NCI-H2107 (cell line): ENCODE measurements at places on chromosomes 7 and 10.

GRCh38 chr7:107933386-107934013, 42.5 kb downstream of the DLD start:
- DNase-seq: no peak

DNA sequence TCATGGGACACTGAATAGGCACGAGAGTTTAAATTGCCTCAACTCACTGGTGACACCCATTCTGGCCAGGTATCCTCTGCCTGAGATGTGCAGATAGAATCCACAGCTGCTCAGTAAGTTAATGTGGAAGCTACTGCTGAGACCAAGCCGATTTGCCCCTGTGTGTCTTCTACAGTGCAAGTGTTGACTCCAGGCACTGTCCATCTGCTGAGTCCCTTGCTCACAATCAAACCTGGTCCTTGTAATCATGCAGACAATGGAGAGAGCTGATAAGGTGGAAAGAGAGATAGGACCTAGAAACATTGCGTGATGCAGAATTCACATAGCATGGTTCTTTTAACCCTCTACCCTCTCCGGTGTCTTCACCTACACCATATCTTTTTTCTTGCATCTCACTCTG, 101.4 kb downstream of the ITGB8 start:
- no peak for DNase-seq

DNA sequence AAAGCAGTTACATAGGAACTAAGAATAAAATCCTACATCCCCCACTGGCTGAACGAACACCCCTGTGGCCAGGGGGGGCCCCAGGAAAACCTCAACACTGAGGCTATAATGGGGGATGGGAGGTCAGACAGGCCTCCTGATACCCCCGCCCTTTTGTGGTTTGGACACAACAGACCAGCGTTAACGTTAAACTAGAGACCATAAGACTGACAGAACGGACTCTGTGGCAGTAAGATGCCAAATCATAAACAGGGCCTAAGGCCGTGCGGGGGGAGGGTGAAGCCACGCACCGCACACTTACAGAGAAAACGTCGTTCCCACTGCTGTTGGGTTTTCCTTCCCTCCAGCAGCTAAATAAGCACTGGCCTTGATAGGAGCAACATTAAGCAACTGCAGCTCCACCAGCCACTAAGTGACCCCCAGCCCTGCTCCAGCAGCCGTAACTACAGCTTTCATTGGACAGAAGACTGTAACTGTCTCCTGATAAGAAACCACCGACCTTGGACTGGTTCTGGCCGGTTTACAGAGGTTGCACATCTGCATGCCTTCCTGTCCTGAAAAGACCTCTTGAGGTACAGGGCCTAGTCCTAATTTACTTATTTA, 3.4 kb upstream of the PPP2R2D start:
- DNase-seq: no peak

DNA sequence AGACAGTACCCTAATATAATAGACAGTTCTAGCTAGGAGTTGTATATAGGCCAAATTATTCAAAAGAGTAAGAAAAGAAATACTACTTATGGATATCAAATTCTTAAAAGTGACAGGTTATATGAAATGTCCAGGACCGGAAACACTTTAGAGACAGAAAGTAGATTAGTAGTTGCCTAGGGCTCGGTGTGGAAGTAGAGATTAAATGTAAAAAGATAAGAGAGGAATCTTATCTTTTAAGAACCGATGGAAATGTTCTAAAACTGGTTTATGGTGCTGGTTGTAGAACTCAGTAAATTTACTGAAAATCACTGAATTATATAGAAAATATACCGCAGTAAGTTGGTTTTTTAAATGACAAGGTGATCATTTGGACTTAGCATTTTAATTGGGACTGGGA, 147.5 kb upstream of the ASAH2 start:
- no peak for DNase-seq

DNA sequence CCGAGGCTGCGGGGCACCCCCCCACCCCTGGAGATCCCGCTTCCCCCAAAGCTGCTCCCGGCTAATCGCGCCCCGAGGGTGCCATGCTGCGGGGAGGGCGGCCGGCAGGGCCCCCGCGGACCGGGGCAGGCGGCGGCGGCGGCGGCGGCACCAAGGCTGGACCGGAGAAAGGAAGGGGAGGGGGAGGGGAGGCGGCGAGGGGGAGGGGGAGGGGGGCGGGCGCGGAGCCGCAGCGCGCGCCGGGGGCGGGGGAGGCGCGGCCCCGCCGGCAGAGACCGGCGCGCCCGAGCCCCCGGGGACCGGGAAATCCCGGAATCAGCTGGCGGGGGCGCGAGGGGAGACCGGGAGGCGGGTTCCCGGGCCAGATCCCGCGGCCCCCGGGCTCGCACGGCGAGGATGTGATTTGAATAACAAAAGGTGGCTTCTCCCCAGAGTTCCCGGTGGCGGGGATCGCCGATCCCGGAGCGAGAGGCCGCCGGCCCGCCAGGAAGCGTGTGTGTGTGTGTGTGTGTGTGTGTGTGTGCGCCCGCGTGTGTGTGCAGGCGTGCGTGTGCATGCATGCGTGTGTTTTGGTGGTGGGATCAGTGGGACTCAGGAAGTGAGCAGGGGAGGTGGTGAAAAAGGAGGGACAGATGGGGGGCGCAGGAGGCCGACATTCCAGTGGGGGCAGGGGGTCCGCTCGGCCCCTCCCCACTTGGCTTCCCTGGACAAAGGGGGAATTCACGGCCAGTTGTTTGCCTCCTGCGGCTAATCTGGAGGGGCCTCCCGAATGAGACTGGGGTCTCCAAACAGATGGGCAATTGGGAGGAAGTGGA, 99.5 kb downstream of the HIP1 start:
- DNase-seq: peak; percentile 60

DNA sequence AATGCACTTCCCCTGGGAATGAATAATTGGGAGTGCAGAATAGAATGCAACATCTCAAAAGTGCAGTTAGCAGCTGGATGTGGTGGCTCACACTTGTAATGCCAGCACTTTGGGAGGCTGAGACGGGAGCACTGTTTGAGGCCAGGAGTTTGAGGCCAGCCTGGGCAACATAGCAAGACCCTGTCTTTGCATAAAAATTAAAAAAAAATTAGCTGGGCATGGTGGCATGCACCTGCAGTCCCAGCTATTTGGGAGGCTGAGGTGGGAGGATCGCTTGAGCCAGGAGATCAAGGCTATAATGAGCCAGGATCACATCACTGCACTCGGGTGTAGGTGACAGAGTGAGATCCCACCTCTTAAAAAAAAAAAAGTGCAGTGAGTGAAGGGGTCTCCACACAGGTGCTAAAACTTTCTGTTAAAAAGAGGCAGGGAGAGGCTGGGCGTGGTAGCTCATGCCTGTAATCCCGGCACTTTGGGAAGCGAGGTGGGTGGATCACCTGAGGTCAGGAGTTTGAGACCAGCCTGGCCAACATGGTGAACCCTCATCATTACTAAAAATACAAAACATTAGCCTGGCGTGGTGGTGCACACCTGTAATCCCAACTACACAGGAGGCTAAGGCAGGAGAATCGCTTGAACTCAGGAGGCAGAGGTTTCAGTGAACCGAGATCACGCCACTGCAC, 13.5 kb upstream of the ZMIZ1 start:
- DNase-seq: no peak

DNA sequence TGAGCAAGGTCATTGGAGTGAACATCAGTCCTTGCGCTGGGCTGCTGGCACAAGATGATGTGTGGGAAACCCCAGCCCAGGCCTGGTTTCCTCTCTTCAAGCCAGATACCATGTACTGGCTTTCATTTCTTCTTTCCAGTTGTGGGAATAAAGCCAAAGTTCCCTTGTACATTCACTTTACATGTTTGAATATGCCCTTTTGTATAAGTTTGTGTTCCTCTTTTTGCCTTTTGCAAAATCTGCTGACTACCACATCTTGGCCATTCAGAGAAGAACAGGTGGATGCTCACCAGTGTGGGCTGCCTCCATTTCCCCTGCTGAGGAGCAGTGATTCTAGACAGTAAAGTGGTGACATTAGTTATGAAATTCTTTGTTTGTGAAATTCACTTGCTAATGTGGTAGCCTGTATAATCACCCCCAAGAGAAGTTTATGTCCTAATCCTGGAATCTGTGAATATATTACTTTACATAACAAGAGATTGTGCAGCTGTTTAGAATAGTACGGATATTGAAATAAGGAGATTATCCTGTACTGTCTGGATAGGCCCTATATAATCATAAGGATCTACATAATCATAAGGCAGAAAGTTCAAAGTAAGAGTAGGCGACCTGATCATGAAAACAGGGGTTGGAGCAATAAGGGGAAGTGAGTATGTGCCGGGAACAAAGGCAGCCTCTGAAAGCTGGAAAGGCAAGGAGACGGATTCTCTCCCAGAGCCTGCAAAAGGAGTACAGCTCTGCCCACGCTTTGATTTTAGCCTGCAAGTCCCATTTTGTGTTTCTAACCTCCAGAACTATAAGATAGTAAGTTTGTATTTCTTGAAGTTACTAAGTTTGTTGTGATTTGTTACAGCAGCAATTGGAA, 18.8 kb upstream of the AOAH start:
- DNase-seq: no peak

DNA sequence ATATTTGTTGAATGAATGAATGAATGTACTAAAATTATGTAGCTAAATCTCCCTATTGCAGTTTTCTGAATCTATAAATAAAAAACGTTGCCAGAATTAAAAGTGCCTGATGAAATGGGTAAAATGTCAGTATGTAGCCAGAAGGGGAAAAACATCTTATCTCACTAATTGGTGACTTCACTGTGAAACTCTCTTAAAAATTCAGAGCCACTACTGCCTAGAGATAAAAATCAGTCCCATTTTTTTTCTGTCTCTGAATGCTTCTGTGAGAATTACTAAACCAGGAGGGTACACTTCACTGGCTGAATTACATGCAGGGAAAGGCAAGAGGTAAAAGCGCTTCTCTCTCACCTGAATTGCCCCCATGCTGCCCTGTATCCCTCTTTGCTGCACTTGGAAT, 69.6 kb upstream of the HPS1 start:
- DNase-seq: no peak

- DNase-seq: no peak
Measured at GRCh38 chr10:89207801-89208551, 859 bp upstream of the CH25H start.

DNA sequence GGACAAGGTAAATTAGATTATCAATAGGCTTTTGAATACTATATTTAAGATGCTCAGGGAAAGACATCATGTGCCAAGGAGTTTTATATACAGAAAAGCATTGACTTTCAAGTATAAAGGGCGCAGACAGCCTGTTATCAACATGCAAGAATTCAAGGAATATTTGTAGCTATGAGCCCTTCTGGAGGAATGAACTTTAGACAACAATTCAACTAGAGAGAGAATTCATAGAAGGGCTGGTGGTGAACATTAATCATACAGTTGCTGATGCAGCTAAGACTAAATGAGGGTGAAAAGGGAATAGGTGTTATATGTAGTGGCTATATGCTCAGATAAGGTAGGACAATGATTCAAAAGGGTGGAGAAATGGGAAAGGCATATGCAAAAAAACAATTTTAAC, 41.2 kb downstream of the AOAH start:
- DNase-seq: no peak

GRCh38 chr7:127761196-127761595, 109.2 kb downstream of the SND1 start:
- DNase-seq: no peak

DNA sequence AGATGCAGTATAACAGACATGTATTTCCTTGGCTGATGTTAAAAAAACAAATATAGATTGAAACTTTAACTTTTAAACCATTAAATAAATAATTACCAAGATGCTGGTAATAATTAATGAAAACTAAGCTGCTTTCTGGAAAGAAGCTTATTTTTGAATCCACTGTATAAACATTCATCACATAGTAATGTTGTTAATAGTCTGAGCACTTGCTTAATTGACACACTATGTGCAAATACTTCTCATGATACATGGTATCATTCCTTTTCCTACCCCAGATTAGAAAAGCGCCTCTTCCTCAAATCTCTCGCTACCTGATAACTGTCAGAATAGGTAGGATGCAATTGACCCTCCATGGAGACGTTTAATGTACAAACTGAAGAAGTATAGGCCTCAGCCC, 15.0 kb upstream of the COL28A1 start:
- DNase-seq: no peak

DNA sequence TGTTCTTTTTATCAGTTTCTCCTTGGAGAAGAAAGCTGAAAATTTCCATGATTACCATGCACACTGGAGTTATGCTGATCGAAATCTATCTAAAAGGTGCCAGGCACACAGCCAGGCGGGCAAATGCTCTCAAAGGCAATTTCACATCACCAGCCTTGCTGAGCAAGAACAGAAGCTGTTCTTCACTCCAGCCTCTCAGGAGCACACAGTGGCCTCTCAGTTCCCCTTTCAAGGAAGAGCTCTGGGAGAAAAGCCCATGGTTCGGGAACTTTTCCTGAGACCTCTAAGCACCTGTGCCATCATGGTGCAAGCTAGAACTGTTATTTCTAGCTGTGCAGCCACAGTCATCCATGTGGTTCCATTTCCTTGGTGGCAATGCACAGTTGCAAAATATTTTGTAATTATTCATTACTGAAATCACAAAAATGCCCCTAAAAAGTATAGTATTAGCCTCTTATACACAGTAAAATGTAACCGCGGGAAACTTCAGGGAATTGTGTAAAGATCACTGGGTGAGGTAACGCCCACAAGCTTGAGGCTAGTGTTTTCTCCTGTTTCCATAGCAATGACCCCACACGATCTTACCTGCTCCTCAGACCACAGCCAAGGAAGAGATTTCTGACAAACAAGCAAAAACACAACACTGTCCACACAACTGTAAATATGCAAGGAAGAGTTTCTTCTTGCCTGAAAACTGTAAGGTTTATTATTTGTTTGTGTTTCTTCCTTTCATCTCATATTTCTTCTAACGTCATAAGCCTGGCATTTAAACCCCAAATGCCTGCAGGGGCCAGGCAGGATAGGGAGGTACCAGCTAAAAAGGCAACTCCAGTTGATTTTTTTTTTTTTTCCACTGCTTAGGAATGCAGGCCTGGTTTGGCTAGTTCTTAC, 121.2 kb downstream of the FAM107B start:
- no peak for DNase-seq

DNA sequence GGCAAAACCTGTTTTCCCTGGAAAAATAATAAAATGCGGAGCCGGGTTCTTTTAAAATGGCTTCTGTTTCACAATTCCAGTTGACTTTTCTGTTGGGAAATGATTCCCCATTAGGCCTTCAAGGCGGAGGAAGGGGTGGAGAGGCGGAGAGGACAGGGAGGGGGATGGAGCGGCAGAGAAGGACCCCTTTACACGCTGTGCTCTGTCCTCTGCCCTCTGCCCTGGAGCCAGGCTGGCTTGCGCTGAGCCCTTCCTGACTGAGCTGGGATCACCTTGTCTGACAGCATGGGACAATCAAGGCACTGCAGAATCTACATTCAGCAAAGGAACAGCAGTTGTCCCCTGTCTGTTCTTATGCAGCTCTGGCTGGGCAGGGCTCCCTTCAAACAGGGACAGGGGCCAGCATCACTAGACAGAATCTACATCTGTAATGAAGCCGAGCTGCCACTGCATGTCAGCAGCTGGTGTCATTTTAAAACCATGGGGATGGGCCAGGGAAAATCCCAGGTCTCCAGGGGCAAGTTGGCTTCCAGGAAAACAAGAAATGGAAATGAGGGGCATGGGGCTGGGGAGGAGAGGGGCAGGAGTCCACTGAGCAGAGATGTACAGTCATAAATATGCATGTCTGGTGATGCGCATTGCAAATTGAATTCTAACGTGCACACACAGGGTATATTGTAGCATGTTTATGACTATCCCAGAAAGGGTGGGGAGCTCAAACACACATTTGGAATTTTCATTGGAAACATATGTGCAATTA, 120.0 kb downstream of the MKX start:
- DNase-seq: no peak
